Stimulated activated naive CD8-positive, alpha-beta T cell treated with anti-CD3 and anti-CD28 coated beads, Interleukin-15, Interleukin-2, amounts not matched to agents 100 U/mL and 50 U/mL, for 24 hours (primary cell): ENCODE measurements at places on chromosomes 4 and X.

DNA sequence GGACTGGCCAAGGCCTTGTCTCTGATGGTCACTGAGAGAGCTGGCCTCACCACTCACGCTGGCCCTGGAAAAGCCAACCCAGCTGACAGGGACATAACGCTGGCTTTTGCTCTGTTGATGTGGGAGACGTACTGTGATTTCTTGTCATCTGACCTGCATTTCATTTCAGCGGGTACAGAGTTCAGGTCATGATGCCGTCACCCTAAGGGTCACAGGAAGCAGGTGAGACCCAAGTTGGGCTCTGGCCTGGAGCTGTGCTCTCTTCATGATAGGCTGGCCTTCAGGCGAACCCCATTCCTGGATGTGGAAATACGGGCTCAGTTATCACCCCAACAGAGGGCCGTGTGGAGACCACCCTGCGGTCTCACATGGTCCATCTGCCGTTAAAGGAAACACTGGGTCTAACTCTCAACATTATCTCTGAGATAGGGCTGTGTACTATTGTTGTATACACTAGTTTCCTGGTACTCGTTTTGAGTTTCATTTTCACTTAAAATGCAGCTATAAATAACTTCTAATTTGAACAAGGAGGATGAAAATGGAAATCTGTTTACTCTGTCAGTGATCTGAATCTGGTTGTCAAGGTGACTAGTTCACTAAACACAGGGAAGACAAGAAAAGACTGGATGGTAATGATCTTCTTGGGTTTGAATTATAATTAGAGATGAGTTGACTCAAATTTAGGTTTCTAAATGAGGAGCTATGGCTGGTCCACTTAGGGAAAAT is 89.1 kb downstream of the TBC1D9 start:
- no peak for DNase-seq

DNA sequence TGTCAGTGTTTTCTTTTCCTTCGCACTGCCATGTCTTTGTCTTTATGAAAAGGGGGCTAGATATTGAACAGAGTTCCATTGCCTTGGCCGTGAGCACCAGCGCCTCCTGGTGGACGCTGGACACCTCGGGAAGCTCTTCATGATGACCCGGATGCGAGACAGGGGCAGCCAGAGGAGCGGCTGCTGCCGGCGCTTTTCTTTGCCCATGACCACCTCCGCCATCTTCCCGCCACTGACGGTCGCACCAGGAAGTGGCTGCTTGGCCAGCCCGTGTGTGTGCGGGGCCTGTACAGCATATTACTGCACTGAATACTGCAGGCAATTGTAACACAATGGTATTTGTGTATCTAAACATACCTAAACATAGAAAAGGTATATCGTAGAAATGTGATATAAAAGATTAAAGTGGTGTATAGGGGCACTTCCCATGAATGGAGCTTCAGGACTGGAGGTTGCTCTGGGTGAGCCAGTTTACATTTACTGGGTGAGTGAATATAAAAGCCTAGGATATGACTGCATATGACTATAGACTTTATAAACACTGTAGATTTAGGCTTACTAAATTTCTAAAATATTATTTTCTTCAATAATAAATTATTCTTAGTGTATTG is 15.8 kb upstream of the GRIA2 start:
- peak; percentile 25 for DNase-seq

- DNase-seq: no peak
These were observed 33.1 kb downstream of the OSTC start for GRCh38 chr4:108683479-108683878.

- DNase-seq: no peak
These were observed 1.1 kb downstream of the POLA1 start for GRCh38 chrX:24694825-24695224.

DNA sequence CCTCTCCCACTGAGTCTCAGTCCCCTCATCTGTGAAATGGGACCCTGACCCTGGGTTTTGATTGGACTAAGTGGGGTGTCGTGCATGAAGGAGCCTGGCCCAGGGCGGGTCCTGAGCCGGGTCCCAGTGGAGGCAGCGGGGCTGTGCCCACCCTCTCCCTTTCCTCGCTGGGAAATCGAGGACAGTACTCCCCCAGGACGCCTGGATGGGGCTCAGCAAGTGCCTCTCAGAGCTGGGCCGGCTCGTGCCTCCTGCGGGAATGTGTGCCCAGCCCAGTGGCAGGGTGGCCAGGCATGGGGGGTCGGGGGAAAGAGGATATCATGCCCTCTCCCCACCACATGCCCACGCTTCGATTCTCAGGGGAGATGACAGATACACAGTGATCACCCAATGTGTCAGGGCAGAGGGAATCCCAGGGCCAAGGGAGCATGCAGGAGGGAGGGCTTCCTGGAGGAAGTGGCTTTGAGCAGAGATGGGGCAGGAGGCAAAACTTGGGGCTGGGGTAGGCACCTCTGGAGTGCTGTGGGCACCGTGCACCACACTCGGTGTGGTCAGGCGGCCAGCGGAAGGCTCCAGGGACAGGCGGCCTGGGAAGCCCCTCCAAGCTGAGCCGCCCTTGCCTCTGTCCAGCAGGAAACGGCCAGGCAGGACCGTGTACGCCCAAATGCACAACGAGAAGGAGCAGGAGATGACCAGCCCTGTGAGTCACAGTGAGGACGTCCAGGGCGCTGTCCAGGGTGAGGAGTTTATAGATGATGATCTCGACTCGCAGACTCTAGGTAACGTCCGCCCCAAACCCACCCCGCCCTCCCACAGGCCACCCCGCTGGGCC is 203.0 kb downstream of the AFAP1 start:
- no peak for DNase-seq
